ENCODE measurements at places on chromosomes 12 and 14.

DNA sequence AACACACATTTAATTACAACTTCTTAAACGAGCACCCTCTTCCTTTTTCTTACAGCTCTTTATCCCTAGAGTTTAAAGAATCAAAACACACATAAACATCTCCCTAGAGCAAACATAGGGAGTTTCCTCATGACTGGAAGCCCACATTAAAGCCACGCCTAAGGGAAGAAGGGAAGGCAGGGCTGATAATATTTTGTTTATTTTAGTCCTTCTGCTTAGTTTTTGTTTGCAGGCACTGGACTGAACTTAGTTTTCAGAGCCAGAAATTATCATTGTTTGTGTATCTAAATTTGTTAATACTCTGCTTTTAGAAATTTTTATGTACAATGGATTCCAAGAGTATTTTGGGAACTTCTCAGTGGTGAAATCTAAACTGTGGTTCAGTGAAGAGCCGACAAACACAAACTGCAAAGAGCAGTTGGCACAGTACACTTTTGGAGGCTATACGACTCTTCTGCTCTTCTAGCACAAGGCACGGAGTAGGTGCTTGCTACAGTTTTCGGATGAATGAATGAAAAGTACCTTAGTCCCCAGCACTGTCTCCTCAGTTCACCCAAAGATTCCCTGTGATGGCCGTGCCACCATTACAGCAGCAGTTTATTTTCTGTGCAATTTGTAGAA lies 17.6 kb upstream of the AMIGO2 start:
- no peak for DNase-seq

GRCh38 chr14:76647697-76648298 lies 113.5 kb upstream of the VASH1 start:
- DNase-seq, result peak; percentile 39

- no peak for DNase-seq
Measured at GRCh38 chr12:108819920-108820706, 37.3 kb downstream of the SSH1 start.

GRCh38 chr12:79635676-79636075 lies 55.1 kb downstream of the PAWR start:
- DNase-seq, result no peak

GRCh38 chr14:95562892-95563685 lies 28.2 kb downstream of the GLRX5 start:
- peak; percentile 25 for DNase-seq

DNA sequence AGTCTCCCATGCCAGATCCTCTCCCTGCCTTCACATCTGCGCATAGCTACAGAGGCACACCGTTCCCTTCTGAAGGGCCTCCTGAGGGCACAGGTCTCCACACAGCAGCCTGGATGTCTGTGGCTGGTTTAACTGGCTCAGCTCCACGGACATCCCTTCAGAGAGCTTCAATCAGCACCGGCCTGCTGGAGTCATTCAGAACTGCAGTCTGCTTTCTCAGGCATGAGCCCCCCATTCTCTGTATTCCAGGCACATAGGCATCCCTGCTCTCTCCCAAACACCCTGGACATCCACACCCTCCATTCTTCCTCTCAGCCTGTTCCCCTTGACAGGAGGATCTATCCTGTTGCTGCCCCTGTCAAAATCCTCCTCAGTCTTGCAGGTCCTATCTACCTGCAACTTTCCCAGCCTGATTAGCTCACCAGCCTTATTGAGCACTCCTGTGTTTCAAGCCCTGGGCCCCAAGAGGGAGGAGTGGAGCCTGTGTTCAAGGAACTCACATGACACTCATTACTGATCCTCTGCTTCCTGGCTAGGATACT lies 2.9 kb upstream of the DHRS2 start:
- DNase-seq, result no peak

DNA sequence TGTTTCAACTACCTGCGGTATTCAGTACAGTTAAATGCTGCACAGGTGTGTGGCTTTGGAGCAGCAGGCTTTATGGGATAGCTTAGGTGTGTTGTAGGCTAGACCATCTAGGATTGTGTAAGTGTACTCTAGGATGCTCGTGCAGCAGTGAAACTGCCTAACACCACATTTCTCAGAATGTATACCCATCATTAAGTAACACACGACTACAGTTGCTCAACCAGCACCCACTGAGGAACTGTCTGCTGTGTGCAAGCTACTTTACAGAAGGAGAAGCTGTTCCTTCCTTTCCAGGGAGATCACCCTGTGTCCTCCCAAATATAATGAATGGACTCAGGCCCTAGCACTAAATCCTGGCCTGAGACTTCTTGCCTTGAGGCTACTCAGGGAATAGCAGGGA lies 94.8 kb downstream of the SLC24A4 start:
- no peak for DNase-seq

GRCh38 chr12:114504311-114504710 lies 98.4 kb upstream of the TBX5 start:
- no peak for DNase-seq

- no peak for DNase-seq
Measured at GRCh38 chr12:45575417-45575816, 154.1 kb upstream of the ARID2 start.

DNA sequence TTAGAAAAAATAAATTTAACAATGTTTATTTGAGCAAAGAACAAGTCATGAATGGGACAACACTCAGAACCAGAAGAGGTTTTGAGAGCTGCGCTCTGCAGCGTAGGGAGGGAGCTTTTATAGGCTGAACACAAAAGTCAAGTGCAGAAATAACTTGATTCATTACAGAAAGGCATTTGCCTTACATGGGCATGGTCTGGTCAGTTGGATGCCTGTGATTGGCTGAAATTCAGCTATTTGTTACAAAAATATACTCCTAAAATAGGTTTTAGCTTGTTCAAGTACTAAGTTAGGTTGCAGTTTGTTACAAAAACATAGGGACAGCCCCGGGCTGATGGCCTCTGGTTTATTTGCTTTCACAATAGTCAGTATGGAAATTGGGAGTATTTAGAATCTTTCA lies 118.0 kb downstream of the NUAK1 start:
- no peak for DNase-seq

- DNase-seq, result no peak
Measured at GRCh38 chr12:130203151-130203550, 40.9 kb downstream of the FZD10 start.

DNA sequence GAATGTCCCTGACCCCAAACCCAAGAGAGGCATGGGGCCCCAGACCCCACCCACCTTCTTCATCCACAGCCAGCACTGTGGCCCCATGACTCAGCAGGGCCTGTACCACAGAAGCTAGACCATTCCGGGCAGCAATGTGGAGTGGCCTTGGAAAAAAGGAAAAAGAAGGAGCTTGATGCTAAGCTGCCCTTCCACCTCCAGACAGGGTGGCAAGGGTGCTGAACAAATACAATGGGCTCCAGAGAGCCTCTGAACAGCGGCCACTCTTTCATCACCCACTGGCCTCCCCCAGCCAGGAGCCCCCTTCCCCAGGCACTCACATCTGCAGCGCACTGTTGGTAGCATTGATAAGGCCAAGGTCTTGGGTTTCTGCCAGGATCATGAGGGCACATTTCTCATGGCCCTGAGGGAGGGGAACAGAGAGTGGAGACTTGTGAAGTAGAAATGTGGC lies 13.9 kb downstream of the SLC39A5 start:
- DNase-seq, result no peak

- no peak for DNase-seq
Measured at GRCh38 chr14:80718940-80719339, 222.6 kb downstream of the CEP128 start.

DNA sequence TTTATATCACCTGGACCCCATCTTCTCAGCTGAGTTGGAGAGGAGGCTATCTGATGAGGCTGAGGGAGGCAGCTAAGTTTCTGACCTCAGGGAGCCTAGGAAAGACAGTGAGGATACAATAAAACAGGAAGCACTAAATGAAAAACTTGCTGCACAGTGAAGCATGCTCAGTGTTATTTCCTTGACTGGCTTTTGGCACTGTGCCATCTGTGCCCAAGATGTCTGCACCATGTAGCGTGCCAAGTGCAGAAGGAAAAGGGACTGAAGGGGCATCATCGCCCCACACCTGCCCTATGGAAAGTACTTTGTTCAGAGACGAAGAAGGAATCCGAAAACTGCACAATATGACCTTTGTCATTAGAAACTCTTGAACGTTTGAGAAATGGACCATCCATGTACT lies 102.7 kb downstream of the ANO4 start:
- no peak for DNase-seq

DNA sequence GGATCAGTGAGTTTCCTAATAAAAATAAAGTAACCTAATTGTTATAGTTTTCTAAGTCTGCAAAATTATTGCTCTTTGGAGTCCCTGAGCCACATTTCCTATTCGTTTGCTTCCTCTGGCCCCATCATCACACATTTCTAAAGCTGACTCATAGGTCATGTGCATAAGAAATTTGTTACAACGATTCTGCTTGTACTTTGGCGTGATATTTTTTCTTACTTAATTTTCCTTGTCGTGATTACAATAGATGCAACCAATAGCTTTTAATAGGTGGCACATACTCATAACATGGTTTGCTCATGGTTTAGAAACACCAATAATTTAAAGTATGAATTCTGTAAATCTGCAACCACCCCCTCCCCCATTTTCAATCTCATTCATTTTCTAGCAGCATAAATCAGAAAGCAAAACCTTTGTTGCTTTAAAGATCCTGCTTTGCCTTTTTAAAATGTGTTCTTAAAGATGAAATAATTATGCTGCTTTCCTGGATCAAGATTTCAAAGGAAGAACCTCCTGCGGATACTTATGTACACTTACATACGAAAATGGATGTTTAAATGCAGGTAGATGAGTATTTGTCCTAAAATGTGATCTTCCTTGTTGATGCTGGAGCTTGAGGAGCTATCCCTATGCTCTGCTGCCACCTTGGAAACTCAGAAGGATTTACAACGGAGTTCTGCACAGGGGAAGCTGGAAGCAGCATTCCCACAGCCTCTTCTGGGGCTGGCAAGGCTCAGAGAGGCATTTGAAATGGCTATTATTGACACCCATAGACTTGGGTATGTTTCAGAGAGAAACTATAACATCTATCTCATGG lies 1.7 kb upstream of the FLRT2 start:
- peak; percentile 55 for DNase-seq

- DNase-seq, result no peak
Measured at GRCh38 chr14:77043984-77044485, 15.5 kb upstream of the IRF2BPL start.

- no peak for DNase-seq
Measured at GRCh38 chr12:92432724-92433441, 269.9 kb upstream of the PLEKHG7 start.

DNA sequence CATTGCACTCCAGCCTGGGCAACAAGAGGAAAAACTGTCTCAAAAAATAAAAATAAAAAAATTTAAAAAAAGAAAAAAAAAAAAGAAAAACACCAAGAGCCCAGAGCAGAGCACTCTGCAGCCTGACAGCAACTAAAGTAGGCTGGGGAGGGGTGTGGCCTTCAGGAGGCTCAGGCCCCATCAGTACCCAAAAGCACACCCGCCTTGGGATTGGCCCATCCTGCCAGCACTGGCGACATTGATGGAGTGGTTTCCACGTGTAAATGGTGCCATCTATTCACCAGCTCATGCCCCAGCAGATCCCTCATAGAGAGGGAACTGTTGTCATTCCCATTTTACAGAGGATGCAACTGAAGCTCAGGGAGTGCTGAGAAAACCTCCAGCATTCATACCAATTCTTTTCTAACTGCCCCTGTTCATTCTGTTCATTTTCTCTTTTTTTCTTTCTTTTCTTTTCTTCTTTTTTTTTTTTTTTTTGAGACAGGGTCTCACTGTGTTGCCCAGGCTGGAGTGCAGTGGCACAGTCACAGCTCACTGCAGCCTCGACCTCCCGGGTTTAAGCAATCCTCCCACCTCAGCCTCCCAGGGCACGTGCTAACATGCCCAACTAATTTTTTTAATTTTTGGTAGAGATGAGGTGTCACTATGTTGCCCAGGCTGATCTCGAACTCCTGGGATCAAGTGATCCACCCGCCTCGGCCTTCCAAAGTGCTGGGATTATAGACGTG lies 89.3 kb downstream of the IRF2BPL start:
- DNase-seq, result no peak

DNA sequence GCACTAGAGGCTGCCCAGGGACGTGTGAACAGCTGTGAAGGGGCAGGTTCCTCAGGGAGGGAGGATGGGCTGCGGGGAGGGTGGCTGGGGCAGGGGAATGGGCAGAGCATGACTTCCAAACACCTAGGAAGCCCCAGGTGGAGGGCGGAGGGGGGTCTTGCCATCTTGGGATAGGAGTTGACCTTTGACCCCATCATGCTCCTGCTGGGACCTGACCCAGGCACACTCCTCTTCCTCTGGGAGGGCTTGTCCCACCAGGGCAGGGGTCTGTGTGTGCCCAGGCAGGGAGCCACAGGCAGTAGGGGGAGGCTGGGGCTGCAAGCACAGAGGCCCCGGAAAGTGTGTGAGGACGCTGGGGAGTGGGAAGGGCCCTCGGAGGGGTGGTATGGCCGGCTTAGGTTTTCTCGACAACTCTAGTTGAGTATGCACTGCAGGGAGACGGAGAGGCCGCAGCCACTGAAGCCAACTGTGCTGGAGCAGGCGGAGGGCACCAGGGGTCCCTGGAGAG lies 3.3 kb upstream of the ANKRD9 start:
- DNase-seq, result no peak

- DNase-seq, result no peak
Measured at GRCh38 chr14:94770251-94770749, 387 bp upstream of the GSC start.

DNA sequence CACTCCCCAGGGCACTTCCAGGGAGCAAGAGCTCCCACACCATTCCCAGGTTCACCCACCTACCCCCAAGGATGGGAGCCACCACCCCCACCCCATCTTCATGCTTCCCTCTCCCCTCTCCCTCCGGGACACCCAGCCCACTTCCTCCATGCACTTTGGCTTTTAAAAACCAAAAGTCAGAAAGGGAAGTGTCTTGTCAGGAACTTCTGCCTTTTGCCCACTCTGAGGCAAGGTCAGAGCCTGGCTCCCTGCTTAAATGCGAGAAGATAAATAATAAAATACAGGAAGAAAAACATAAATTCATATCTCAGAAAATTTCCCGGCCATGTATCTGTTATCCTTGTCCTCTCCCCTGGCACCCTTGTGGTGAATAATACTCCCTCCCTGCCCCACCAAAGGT lies 81.6 kb downstream of the PTGER2 start:
- no peak for DNase-seq

DNA sequence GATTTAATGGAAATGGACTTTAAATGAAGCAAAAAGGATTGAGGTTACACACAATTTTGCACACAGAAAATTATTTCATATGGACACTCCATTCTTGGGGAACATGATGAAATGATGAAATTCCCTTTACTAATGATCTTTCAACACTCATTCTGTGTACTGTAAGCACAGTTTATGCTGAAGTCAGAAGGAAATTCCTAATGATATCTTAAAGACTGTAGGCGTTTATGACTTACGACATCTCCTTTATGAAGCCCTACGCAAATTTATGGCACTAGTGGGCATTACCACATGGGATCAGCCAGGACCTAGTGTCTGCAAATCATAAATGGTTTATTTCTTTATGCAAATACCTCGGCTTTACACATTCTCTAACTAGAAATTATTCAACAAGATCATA lies 97.9 kb upstream of the SOX5 start:
- no peak for DNase-seq

- no peak for DNase-seq
Measured at GRCh38 chr12:120733574-120733973, 7.9 kb downstream of the ACADS start.

Measured in ACHN (cell line).